ENCODE measurements at places on chromosomes 11 and 22.

DNA sequence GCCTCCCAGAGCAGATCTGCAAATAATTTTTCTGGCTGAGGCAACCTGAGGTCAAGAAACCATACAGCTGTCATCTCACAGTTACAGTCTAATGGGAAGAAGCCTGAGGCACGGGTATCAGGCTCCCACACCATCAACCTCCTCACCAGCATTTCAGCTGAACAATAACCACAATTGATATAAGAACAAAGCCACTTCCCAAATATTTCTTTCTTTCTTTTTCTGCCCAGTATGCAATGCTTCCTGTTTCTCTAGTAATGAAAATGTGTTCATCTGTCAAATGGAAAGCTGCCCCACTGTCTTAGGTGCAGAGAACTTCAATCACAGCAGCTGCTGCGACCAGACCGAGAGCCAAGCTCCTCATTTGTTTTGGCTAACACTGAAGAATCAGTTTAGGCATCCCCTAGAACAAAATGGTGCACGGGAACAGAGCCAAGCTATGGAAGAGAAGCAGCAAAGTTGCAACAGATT, 108.4 kb downstream of the BLID start:
- no peak for DNase-seq

DNA sequence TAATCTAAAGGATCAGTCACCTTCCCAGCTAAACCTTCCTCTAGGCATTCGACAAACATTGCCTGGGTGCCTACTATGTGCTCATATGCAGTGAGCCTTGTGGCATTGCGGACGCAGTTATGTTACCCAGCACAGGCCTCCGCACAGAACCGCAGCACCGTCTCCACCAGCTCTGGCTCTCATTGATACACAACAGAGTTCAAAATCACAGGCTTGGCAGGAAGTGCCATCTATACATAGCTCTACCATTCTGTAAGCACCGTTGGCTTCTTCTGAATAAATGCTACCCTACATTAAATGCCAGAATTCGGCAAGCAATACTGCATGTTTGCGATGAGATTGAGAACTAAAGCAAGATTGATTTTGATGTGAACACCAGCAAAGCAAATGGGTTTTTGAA, 31.0 kb downstream of the DSCAML1 start:
- DNase-seq, result no peak

DNA sequence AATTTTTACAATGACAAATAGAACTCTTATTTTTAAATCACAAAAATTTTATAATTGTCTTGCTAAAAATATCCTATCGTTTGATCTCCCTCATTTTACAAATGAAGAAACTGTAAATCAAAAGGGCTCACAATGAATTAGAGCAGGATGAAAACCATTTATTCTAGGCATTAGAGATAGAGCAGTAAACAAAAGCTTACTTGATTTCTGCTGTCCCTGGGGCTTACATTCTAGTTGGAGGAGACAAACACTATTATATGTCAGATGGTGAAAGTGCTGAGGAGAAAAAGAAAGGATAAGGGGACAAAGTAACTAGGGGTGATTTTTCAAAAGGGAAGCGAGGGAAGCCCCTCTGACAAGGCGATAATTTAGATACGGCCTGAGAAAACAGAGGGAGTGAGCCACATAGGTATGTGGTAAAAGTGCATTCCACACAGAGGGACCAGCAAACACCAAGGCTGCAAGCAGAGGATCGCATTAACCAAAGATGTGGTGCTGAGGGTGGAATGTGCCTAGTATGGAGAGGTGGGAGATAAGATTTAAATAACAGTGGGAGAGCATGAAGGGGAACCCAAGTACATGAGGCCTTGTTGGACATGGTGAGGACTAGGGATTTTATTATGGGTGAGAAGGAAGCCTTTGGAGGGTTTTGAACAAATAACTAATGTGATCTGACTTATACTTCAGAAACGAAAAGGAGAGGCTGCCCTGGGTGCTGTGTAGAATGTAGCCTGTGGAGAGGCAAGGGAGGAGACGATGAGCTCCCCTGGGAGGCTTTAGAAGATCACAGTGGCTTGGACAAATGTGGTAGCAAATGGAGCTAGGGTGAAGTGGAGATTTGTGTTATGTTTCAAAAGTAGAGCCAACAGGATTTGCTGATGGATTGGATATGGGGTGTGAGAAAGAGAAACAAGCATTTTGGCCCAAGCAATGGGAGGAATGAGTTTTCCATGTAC, 62.1 kb downstream of the PDHX start:
- DNase-seq, result no peak

GRCh38 chr11:36583667-36584066, 10.6 kb upstream of the IFTAP start:
- no peak for DNase-seq

DNA sequence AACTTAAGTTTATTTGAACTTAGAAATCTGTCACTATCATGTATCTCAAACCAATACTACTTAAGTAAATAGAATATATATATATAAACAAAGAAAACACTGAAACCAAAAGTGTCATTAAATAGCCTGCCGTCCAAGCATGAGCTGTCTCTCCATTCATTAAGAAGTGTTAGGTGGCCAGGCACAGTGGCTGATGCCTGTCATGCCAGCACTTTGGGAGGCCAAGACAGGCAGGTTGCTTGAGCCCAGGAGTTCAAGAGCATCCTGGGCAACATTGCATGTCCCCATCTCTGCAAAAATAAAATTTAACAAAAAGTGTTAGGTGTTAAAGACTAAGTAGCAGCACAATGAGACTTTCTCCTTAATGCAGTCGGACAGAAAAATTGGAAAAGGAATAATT, 14.0 kb downstream of the CD6 start:
- no peak for DNase-seq

GRCh38 chr11:16827139-16827538, 88.7 kb downstream of the C11orf58 start:
- no peak for DNase-seq

DNA sequence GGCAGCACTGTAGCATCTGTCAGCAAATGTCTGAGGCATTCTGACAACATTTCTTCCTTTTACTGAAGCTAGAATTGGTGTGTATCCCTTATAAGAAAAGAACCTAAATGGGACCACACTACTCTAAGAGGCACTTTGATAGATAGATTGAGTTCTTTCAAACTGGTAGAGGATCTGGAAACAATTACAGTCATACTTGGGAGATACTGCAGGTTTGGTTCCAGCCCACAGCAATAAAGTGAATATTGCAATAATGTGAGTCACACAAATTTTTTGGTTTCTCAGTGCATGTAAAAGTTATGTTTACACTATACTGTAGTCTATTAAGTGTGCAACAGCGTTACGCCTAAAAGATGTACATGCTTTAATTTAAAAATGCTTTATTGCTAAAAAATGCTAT, 96.9 kb downstream of the SBF2 start:
- no peak for DNase-seq

DNA sequence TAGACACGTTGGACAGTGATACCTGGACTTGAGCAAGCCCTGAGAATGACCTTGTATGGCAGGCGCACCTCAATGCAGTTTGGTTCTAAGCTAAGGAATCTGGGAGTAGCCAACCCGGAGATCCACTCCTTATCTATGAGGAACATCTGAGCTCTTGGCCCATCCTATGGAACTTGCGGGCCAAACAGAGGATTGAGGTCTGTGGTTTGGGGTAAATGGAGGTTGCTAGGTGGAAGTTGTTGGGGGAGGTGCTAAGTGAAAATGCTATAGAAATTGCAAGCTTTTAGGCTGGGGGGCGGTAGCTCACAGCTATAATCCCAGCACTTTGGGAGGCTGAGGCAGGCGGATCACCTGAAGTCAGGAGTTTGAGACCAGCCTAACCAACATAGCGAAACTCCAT, 8.9 kb downstream of the GDPD5 start:
- DNase-seq, result no peak
